ENCODE measurements at places on chromosomes 1 and 21. TPM values are rescaled to one million over a fixed set of nuclear protein-coding genes. Genes with fewer than 3 reads are reported as not detected.
A peak's percentile ranks its signal among the peaks of the same experiment; 100 is the strongest.

DNA sequence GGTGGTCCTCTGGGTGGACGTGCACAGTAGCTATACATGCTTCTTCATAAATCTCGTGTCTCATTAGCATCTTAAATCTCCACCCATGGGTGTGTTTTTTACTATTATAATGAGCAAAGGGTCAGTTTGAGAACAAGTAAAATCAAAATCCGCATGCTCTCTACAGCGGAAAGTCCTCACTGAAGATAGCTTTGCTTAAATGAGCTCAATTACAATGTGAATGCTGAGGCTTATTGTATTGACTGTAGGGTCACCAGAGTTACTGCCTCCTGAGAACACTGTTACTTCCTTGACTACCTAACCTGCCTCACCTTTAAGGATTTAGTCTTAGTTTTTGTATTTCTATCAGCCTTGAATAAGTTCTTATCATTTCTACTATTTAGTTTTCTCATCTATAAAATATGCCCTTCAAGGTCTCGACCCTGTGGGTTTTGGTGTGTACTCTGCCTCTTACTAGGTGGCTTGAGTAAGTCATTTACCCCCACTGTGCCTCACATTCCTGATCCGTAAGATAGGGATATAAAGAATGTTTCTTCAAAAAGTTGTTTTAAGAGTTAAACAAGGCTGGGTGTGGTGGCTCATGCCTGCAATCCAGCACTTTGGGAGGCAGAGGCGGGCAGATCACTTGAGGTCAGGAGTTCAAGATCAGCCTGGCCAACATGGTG is 7.9 kb downstream of the SLAMF7 start:
- H3K36me3 ChIP-seq, result no peaks in the 10 kb centered on the region
- H3K4me1 ChIP-seq, result no peaks in the 10 kb centered on the region
- no peak for DNase-seq
- H3K27ac ChIP-seq, result no peak overlapping the region

DNA sequence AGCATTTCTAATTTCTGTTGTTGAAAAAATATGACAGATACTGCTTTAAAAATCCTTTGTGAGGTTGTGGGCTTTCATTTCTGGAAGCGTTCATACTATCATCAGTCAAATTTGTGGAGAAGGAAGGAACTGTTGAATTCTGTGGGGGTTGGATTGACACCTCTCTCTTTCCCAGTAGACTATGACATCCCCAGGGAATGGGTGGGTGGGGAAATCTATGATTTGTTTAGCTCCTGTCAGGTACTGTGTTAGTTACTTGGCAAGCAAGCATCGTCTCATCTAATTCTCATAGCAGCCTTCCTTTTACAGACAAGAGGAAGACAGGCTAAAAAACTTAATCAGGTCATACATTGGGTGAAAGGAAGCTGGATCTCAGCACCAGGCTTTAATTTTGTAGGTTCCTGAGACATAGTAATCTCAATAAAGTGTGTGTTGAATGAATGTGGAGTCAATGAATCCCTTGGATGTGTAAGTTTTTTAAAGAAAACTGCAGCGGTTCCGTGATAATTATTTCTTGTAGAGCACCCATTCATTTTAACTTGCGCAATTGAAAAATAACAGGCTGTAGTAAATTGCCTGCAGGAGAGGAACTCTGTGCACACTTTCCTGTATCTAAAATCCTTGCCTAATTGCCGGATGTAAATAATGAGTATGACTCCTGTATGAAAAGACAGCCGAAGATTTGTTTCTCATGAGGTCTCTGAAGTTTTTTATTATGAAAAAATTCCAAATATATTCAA is 60.6 kb downstream of the MYOM3 start:
- peaks cover 5% of the 10 kb centered on the region for H3K27me3 ChIP-seq
- no peak for DNase-seq
- H3K4me3 ChIP-seq, result no peak overlapping the region
- H3K36me3 ChIP-seq, result no peaks in the 10 kb centered on the region
- H3K4me1 ChIP-seq, result peaks cover 5% of the 10 kb centered on the region

DNA sequence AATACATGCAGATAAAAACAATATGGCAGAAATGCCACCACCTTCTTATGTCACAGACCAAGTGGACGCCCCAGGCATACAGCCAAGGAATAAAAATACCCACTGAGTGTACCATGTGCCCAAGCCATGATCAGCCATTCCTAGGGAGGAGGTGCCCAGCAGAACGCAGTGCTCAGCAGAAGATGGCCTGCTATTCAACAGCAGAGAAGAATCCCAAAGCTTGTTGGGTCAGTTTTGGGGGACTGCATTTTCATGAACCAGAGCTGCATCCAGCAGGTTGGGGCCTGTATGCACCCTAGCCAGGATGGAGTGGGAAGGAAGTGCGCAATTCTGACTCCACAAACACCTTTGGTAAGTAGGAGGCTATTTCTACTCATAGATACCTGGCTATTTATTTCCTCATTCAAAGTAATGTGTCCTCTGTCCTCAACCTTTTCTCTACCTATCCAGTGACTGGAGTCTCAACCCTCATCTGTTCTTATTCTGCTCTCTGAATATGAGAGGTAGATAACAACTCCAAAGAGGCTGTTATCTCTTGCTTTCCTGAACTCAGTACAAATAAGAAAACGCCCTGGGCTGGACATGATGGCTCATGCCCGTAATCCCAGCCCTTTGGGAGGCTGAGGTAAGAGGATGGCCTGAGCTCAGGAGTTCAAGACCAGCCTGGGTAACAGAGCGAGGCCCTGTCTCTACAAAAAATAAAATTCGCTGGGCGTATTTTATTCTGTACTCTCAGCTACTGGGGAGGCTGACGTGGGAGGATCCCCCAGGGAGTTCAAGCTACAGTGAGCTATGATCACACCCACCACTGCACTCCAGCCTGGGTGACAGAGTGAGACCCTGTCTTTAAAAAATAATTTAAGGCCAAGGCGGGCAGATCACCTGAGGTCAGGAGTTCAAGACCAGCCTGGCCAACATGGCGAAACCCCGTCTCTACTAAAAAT is 2.5 kb upstream of the PLEKHM2 start:
- H3K27ac ChIP-seq, result peak overlapping the region; percentile 83
- H3K4me3 ChIP-seq, result no peak overlapping the region
- H3K27me3 ChIP-seq, result no peaks in the 10 kb centered on the region
- H3K4me1 ChIP-seq, result peaks cover 19% of the 10 kb centered on the region

DNA sequence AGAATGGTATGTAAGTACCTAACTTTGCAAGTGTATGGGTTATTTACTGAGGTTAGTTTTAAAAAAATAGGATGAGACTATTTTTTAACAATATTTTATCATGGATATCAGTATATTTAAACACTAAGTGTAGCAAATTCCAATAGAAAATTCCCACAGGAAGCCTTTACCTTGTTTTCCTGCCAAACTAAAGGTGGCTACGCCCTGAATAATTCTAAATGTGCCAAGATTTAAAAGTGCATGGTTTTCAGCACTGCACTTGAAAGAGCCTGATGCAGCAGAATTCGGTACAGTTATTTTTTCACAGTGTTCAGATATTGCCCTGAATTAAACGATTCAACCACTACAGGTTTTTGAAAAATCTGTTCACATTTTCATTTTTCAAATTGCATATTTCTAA is 1622.8 kb upstream of the B3GALT2 start:
- no peak for DNase-seq
- no peak overlapping the region for H3K4me3 ChIP-seq
- H3K4me1 ChIP-seq, result no peaks in the 10 kb centered on the region
- no peak overlapping the region for H3K27ac ChIP-seq
- no peaks in the 10 kb centered on the region for H3K27me3 ChIP-seq

- H3K4me1 ChIP-seq, result no peaks in the 10 kb centered on the region
- peak; percentile 70 for DNase-seq
- H3K27me3 ChIP-seq, result no peaks in the 10 kb centered on the region
Measured at GRCh38 chr1:186559601-186560116, 98.7 kb upstream of the PDC start.

DNA sequence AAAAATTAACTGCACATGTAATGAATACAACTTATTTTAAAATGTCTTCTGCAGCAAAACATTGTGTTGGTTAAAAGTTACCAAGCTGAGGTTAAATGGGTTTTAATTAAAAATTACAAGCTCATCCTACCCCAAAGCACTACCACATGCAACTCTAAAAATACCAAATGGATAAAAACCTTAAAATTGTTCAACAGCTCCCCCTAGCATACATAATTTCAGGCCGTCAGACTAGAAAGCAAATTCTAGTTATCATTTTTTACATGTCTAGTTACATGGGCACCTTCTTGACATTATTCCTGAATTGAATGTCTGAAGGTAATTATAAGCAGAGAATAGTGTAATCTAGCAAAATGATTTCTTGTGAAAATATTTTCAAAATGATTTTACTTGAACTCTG is 176.5 kb downstream of the C1orf21 start:
- H3K4me3 ChIP-seq, result no peak overlapping the region
- no peaks in the 10 kb centered on the region for H3K27me3 ChIP-seq
- peaks cover 3% of the 10 kb centered on the region for H3K4me1 ChIP-seq
- DNase-seq, result peak; percentile 40
- no peak overlapping the region for H3K27ac ChIP-seq

- no peak overlapping the region for H3K4me3 ChIP-seq
- no peaks in the 10 kb centered on the region for H3K27me3 ChIP-seq
- no peak overlapping the region for H3K27ac ChIP-seq
- DNase-seq, result no peak
- no peaks in the 10 kb centered on the region for H3K36me3 ChIP-seq
Measured at GRCh38 chr1:45765999-45766792, 15.7 kb upstream of the IPP start.

GRCh38 chr1:23185381-23185780 is 16.7 kb upstream of the LUZP1 start:
- 0 out of 2 replicates have a peak, but pooled peaks cover 4% of the 10 kb centered on the region for H3K4me1 ChIP-seq
- H3K36me3 ChIP-seq, result no peaks in the 10 kb centered on the region
- no peak overlapping the region for H3K4me3 ChIP-seq
- H3K27ac ChIP-seq, result no peak overlapping the region

DNA sequence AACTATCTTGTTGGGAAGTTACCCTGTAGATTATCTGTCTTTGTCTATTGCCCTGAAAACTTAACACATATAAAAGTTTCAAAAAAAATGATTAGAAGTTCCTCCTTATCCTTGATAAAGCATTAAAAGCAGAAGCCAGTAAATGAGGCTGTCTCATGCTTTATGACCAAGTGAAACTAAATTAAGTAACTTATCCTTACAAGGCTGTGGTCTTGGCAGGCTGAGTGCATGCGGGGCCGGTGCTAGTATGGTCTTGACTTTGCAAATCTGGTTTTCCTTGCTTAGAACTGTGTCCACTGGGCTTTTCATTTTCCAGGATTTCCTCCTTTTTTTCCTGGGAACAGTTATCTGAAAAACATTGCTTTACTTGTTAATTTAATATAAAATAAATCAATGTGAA is 43.1 kb downstream of the PCNX2 start:
- no peak overlapping the region for H3K4me3 ChIP-seq
- no peak overlapping the region for H3K27ac ChIP-seq
- no peak for DNase-seq
- no peaks in the 10 kb centered on the region for H3K27me3 ChIP-seq

DNA sequence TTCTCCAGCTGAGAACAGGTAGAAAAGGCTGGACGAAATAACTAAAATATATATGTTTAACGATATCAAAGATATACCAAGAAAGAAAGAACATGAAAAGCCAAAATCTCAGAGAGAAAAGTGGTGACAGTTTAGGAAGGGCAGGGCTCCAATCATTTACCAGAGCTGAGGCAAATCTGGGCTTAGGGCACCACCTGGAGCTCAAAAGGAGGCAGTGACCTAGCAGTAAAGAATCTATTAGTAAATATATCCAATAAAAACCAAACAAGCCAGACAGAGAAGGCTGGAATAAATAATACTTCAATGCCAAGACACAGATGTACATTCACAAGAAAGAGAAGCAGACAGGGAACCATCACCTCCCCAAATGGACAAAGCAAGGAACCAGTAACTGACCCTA is 43.5 kb downstream of the CHIA start:
- peak; percentile 49 for DNase-seq
- no peaks in the 10 kb centered on the region for H3K4me1 ChIP-seq
- H3K27me3 ChIP-seq, result peaks cover 4% of the 10 kb centered on the region
- no peak overlapping the region for H3K27ac ChIP-seq
- no peaks in the 10 kb centered on the region for H3K36me3 ChIP-seq

- H3K27ac ChIP-seq, result no peak overlapping the region
- no peaks in the 10 kb centered on the region for H3K36me3 ChIP-seq
- peaks cover 5% of the 10 kb centered on the region for H3K27me3 ChIP-seq
- DNase-seq, result no peak
- no peak overlapping the region for H3K4me3 ChIP-seq
Measured at GRCh38 chr1:225712391-225712790, 59.5 kb upstream of the ENAH start.

GRCh38 chr1:242703467-242703866 is 179.0 kb upstream of the PLD5 start:
- no peaks in the 10 kb centered on the region for H3K27me3 ChIP-seq
- no peaks in the 10 kb centered on the region for H3K4me1 ChIP-seq
- no peak overlapping the region for H3K27ac ChIP-seq
- no peak for DNase-seq
- no peak overlapping the region for H3K4me3 ChIP-seq

DNA sequence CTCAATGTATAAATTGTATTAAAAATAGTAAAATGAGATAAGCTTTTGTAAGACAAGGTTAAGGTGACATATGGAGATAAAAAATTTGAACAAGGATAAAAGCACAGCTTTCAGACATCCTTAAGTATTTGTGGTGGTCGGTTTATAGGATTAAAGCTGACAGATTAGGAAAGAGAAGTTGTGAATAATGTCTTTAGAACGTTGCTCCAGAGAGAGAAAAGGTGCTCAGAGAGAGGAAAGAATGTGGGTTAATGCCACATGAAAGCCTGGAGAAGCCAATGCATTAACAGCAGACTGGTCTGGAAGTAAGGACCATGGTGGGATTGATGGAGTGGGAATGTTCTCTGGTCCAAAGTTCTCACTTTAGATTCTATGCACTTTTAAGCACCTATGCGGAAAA is 44.8 kb downstream of the ATP6V1G3 start:
- H3K36me3 ChIP-seq, result no peaks in the 10 kb centered on the region
- H3K4me3 ChIP-seq, result no peak overlapping the region
- H3K4me1 ChIP-seq, result peaks cover 31% of the 10 kb centered on the region
- no peaks in the 10 kb centered on the region for H3K27me3 ChIP-seq
- no peak overlapping the region for H3K27ac ChIP-seq
- DNase-seq, result no peak

DNA sequence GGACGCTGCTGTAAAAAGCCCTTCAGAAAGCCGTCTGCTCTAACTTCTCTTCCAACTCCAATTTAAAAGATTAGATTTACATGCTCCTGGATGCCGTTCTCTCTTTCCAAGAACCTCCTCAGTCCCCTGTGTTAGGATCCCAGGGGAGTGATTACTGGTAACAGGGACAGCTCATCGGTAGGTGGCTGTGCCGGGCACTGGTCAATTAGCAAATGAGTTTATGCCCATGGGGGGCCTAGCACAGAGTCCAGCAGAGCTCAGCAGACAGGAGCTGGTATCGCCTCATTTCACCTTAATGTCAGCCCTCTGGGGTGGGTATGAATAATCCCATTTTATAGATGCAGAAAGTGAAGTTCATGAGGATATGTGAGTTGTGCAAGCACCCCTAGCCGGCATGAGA is 191.9 kb downstream of the GRIK3 start:
- H3K4me3 ChIP-seq, result no peak overlapping the region
- no peak overlapping the region for H3K27ac ChIP-seq
- H3K36me3 ChIP-seq, result no peaks in the 10 kb centered on the region

Gene SPRR1A
- not detected for total RNA-seq

Gene ALG6
- 12.2 TPM for total RNA-seq

Gene LDLRAP1
- total RNA-seq, result 3.6 TPM

Gene SERPINC1
- total RNA-seq, result not detected

Gene HEYL
- not detected for total RNA-seq

Gene AMY1A
- total RNA-seq, result not detected

All from IMR-90 (cell line).